ENCODE measurements at places on chromosomes 16 and 17. TPM values are rescaled to one million over a fixed set of nuclear protein-coding genes. Genes with fewer than 3 reads are reported as not detected.

GRCh38 chr16:86306011-86306644 is 204.2 kb upstream of the FOXF1 start:
- no peak for DNase-seq

DNA sequence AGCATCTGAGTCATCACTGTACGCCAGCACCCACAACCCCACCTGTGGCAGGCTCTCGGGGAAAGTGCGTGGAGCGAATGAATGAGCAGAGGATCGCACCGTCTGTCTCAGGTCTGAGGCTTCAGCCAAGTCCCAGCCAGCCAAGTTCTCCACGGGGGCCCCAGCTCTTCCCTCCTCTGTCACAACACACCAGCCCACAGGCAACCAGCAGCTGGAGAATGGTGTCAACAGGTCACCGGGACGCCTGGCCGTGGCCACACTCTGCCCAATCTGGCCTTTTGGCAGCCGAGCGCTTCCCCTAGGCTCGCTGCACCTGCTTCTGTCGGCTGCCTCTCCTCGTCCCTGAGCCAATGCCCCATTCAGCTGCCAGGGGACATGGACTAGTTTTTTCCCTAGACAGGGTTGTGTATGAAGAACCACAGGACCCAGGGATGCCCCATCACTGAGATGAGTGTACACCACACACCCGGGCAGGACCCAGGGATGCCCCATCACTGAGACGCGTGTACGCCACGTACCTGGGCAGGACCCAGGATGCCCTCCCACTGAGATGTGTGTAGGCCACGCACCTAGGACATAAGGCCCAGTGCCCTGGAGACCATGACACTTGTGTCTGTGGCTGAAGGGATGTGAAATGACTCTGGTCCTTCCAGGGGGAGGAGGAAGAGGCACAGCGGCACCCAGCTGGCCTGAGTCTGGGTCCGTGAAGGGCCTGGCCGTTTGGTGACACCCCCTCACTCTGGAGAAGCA is 52.8 kb downstream of the ABR start:
- no peak for DNase-seq

DNA sequence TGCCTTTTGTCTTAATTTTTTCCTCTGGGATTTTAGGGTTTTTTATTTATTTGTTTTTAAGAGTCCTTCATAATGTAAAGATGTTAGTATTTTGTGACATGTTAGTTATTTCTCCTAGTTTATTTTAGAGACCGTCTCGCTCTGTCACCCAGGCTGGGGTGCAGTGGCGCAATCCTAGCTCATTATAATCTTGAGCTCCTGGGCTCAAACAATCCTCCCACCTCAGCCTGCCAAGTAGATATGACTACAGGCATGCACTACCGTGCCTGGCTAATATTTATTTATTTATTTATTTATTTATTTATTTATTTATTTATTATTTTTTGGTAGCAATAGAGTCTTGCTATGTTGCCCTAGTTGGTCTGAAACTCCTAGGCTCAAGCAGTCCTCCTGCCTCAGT is 37.4 kb upstream of the ARHGAP17 start:
- DNase-seq: no peak

DNA sequence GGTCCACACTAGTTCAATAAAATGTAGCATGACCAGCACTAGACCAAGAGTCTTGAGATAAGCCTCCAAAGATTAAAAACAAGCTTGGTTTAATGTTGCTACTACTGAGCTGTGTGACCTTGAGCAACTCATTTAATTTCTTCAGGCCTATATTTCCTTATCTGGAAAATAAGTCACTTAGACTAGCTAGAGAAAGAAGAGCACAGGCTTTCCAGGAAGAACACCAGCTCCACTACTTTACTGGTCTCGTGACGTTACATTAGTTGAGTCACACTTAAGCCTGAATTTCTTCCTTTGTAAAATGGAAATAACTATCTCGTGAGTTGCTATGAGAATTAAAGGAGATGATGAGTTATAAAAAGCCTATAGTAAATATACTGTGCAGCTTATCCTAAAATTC is 5.4 kb downstream of the HELZ start:
- no peak for DNase-seq

The PRDM7 gene
- not detected for polyA plus RNA-seq
